ENCODE measurements at places on chromosomes 7 and 10.

DNA sequence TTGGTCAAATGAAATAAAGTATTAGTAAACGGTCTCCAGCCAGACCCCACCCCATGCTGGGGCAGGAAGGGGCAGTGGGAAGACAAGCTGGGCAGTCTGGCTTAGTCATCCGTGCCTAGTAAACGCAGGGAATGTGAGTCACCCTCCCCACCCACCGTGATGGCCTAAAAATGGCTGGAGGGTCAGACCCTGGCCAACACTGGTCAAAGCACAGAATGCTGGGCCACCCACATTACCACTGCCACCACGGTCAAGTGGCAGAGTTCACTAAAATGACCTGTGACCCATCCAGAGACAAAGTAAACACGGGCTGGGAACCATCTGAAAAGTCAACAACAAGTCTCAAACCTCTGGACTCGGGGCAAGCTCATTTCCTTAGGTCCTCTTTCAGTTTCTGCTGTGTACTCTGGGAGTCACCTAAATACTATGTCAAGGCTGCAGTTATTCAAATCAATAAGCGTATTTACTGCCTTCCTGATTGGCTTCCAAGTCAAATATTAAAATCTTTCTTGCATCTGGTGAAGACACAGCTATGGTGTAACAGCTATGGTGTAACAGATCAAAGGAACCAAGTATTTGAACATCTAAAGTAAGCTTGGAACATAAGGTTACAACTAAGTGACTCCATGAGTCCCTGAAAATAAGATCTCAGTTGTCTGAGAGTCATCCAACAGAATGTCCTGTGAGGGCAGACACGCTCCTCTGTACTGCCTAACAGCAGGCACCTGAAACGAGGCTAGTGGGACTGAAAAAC is 3.0 kb downstream of the ZFAND2A start:
- DNase-seq: no peak

GRCh38 chr10:78953113-78953798 is 115.5 kb upstream of the ZMIZ1 start:
- no peak for DNase-seq

DNA sequence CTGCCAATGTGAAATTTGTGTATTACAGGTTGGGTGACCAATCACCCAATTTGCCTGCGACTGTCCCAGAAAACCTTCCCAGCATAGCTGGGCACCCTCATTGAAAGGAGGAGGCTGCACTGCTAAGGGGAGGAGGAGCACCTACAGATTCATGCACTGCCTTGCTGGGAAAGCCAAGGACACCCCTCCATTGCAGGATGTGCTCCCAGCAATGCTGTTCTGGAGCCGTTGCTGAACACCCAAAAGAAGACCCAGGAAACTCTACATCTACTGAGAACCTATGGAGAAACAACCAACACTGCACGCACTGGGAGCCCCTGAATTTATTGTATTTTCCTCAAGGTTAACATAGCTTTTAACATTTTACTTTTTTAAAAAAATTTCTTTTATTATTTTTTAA is 238.2 kb upstream of the GRB10 start:
- no peak for DNase-seq

GRCh38 chr10:102621443-102622325 is 22.6 kb upstream of the TRIM8 start:
- DNase-seq: peak; percentile 81

GRCh38 chr7:1122832-1123501 is 35.1 kb downstream of the GPER1 start:
- no peak for DNase-seq
